ENCODE measurements at places on chromosomes 4 and X. TPM values are rescaled to one million over a fixed set of nuclear protein-coding genes. Genes with fewer than 3 reads are reported as not detected.
A peak's percentile ranks its signal among the peaks of the same experiment; 100 is the strongest.

DNA sequence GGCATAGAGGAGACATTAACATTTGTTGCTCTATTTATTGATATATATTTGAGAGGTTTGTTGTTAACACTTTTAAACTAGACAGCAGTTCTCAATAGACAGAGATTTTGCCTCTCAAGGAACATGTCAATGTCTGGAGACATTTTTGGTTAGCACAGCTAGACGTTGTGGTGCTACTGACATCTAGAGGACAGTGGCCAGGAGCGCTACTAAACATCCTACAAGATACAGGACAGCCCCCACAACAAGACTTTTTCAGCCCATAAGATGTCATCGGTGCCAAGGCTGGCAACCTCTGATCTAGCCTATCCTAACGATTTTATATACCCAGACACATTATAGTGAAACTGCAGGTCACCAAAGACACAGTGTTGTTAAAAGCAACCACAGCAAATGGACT, 18.4 kb upstream of the CTSO start:
- DNase-seq, result peak; percentile 30

- DNase-seq, result peak; percentile 20
These were observed 29.4 kb downstream of the C4orf51 start for GRCh38 chr4:145709336-145709735.

DNA sequence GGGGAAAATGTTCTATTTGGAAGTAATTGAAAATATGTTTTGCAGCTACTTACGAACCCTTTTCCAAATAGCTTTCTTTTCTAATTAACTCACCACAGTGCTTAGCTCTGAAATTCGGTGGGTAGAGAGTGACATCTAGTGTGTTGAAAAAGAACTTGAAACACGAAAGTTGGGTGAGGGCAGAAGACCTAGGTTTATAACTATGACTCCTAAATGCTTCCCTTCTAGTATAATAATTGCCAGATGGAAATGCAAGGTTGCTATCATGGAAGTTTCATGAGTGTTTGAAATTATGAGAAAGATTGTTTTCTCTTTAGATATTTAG, 77.3 kb upstream of the NOCT start:
- DNase-seq, result peak; percentile 78

- no peak for DNase-seq
These were observed 1499.3 kb downstream of the PCDH7 start for GRCh38 chr4:32219306-32220075.

DNA sequence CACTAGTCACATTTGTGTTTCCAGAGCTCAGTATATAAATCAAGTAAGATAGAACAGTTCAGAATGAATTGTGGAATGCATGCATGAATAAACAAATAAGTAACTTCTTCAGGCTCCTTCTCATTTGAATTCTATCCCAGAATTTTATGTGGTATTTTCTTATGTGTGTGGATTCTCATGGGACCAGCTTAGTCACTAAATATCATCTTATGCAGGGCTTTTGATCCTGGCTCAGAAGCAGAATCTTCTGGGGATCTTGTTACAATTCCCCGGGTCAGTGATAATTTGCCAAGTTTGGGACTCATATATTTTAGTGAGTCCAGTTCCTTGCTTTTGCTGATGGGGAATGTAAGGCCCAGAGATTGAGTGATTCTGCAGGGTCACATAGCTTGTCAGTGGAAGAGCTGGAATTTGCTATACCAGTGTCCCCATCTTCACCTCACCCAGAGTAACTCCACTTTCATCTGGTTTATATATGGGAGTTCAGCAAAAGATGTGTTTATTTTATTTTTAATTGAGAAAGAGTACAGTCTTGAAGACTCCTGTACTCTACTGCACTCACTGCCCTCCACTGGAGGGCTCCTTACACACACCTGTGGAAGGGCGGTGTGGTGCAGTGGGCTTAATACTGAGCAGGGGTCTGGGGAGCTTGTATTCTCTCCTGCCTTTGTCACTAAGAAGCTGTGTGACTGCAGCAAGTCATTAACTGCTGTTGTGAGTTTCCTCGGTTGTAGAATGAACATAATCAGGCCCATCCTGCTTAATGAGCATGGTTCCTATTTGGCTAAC, 198.2 kb upstream of the CXorf66 start:
- DNase-seq, result no peak

DNA sequence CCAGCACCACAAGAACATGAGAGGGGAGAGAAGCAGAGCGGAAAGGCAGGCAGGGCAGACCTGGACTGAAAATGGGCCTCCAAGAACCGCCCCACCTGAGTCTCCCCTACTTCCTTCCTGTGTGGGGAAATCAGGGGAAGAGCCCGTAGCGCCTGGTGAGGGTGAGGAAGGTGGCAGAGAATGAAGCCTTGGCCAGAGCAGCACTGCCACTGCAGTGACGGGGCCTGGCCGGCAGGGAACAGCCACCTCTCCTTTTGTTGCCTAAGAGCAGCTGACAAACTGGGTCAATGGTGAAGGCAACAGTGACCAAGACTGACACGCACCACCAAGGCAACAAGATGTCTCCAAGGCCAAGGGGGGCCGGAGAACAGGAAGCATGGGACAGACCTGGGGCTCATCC, 58.4 kb upstream of the CBR4 start:
- DNase-seq, result no peak

The PGAM4 gene
- polyA plus RNA-seq, result 0.08 TPM

The MAGEA4 gene
- polyA plus RNA-seq, result not detected
